Sciatic nerve (tissue), 2 donors: ENCODE measurements at places on chromosomes 3 and 15.

GRCh38 chr15:42155546-42156242, 742 bp downstream of the PLA2G4F start:
- peak; percentile 37 for DNase-seq

DNA sequence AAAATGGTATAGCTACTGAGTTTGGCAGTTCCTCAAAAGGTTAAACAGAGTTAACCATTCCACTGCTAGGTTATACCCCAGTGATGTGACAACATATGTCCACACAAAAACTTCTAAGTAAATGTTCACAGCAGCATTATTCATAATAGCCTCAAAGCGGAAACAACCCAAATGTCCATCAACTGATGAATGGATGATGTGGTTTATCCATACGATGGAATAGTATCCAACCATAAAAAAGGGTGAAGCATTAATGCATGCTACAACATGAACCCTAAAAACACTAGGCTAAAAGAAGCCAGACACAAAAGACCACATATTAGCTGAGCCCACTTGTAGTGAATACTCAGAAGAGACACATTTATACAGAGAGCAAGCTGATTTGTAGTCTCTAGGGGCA, 9.0 kb downstream of the XXYLT1 start:
- DNase-seq: no peak

- no peak for DNase-seq
Measured at GRCh38 chr3:138594935-138595610, 1.0 kb upstream of the CEP70 start.

DNA sequence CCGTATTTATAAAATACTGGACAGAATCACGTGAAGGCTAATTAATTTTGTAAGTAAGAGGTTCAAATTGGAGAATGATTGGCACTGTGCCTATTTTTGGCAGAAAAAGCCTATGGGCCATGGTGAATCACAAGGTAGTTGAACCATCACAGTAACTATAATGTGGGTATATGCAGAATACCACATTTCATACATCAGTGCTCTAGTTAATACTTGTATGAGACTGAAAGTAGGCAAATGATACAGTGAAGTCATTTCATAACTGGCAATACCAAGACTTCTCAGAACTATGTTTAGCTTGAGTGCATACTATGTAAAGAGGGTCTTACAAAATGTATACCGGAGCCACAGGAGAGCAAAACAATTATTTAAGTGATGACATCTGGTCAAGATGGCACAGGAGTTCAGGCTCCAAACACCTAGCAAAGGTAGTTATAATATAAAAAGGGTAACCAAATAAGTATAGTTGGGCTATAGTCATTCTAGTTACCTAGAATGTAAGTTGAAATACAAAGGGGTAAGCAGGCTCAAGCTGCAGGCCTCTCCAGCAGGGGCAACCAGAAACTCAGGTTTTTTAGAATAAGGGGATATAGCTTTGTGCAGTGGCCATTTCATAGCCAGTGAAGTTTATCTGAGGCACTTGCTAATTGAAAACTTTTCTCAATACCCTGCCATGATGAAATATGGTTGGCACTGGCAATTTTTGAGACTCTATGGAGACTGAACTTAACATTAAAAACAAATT, 19.1 kb downstream of the GPR160 start:
- DNase-seq: no peak

DNA sequence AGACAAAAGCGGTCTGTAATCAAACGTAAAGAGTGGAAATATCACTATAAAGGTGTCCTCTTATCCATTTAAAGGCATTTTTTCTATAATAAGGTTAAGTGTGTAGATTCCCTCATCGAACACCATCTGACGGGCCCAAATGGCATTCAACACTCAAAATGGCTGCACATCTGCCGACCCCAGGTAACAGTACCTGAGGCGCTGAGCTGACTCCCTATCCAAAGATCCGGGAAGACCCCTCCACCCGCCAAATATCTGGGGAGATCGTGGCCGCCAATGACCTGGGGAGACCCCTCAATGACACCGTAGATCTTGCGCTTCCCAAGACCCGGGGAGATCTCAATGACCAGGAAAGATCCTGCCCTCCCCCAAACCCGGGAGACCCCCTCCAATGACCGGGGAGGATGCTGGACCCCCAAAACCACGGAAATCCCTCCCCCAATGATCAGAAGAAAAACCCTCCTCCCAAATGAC, 476 bp downstream of the IP6K2 start:
- no peak for DNase-seq

DNA sequence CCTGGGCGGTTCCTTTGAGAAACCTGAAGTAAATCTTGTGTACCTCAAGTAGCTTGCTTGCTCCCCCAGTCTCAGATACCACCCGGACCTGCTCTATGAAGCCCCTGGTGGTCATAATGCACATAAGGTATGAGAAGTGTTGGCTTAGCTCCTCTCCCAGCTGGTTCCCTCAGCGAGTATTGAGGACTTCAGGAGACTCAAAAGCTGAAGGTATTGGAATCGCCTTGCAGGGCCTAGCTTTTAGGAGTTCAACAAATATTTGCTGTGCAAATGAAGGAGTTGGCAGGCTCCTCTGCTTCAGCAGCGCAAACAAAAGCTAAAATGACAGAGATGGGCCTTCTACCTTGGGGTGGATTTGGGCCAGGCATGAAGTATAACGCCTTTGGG, 1.7 kb downstream of the CMTM8 start:
- DNase-seq: no peak

- DNase-seq: no peak
Measured at GRCh38 chr3:35970793-35971192, 331.5 kb downstream of the ARPP21 start.

- DNase-seq: peak; percentile 45
Measured at GRCh38 chr15:78396186-78396814, 41.7 kb upstream of the IREB2 start.

- DNase-seq: no peak
Measured at GRCh38 chr3:16486951-16487480, 26.5 kb downstream of the RFTN1 start.

DNA sequence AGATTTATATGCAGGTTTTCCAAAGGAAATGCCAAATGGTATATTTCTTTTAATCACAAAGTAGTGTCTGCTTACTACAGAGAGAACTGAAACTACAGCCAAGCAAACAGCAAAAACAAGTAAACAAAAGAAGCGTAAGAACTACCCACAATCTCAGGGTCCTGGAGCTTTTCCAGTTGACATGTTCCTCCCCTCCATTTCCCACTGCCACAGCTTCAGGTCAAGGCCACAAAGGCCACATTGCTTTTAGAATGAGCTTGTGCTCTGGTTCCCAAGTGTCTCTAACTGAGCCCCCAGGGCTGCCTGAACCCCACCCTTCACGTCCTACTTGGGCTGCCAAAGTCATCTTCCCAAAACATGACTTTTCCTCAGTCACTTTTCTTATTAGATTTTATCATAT, 24.1 kb downstream of the CTDSPL start:
- DNase-seq: no peak

DNA sequence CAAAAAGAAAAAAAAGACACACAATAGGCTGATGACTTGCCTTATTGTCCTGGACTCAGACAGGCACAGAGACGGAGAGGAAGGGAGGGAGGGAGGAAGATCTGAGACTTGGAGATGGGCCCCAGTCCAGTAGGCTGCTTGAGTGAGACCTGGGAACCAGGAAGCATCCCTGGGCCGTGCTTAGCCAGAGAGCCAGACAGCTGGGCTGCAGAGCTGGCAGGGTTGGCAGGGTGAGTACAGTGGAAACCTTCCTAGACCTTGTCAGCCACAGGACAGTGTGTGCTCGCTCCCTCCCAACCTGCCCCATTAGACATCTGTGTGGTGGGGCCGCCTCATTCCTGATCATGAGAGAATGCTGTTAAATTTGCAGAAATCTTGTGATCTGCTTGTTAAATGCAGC, 107.9 kb upstream of the ALDH1A3 start:
- DNase-seq: peak; percentile 43

GRCh38 chr3:133209871-133210550, 171.8 kb downstream of the TMEM108 start:
- no peak for DNase-seq

DNA sequence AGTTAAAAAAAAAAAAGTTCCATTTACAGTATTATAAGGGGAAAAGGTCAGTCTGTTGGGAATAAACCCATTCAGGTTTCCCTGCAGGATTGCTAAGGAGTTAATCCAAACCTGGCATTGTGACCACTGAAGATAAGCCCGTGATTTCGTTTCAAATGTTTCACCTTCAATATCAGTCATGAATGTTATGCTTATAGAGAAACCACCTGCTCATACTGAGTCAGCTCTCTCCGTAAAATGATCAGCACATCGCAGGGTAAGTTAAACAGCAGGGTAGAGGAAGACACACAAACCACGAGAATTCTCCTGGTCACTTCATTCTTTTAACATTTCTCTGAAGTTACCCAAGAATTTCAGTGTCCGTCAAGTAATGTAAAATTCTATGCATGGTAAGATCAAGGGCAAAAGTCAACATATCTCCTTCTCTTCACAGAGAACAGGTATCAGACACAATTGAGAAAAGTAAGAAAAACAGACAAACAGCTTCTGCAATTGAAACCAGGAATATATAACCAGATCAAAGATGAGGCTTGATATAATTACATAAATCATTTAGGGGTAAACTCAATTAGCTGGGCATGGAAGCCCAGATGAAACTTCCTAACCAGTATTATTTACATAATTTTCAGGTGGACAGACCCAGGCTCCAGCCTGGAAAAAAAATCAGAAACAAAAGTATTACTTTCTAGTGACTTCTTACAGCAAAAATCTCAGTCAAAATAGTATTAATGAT, 67.6 kb upstream of the ARHGEF3 start:
- DNase-seq: no peak

GRCh38 chr15:67085818-67086636, 20.6 kb downstream of the SMAD3 start:
- DNase-seq: no peak

DNA sequence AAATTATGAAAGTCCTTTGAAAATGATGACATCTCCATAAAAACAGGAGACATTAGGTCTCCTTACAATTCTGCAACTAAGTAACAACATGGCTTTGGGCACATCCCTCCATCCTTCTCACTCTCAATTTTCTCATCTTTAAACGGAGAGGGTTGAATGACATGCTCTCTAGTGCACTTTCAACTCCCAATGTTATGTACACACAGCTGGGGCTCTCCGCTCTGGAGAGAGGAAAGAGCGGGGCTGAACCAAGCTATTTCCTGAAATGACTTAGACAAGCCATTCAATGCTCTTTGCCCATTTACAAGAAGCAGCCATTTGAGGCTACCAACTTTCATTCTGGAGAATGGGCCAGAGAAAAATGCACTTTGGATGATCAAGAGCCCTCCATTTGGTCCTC, 144.2 kb upstream of the BNIP2 start:
- DNase-seq: no peak

DNA sequence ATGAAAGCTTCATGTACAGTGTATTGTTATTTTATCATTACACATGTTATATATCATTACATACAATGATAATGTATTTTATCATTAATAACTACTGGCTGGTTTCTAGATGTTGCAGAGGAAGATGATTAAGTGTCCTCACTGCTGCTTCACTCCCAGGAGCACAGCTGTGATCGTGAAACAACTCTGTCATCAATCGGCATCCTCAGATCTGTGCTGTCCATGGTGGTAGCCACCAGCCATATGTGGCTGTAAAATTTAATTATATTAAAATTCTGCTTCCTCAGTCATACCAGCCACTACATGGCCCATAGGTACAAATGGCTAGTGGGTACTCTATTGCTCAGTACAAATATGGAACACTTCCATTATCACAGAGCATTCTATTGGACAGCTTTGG, 379.4 kb upstream of the CFAP20DC start:
- DNase-seq: no peak

- DNase-seq: no peak
Measured at GRCh38 chr15:63551400-63551799, 45.8 kb upstream of the FBXL22 start.

DNA sequence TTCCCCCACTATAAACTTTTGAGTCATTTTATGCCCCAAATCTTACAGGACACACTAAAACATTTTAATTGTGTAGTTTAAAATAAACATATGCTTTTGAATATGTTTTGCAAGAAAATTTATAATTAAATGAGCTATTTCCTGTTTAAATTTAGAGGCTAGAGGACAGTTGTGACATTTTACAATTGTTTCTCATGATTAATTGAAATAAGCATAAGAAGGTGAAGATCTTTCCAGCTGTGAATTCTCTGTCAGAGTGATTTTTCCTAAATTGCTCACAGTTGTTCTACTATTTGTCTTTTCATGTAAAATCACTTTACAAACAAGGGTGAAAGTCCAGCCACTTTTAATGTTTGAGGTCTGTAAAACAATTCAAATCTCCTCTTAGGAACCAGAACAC, 892.3 kb downstream of the CADM2 start:
- DNase-seq: no peak

GRCh38 chr3:146974001-146974400, 368.9 kb upstream of the PLSCR5 start:
- no peak for DNase-seq

DNA sequence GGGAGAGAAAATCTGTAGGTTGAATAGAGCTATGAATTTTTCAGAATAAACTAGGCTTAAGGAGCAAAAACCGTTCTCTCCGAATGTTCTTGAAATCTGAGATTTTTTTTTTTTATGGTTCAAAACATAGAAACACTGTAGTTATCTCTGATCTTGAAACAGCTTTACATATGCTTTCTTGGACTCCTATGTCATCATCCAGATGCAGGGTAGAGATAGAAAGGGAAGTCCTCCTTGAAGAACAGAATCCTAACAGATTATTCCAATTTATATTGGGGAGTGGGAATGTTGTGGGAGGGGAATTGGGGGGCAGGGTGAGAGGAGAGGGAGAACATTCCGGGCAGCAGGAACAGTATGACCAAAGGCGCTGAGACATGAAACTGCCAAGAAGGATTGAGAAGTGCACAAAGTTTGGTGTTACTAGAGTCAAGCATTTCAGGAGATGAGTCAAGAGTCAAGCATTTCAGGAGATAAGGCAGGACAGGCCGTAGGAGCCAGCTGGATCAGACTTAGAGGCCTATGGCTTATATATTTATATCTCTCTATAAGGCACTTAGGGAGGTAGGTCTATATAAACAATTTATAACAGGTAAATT, 21.9 kb upstream of the ST3GAL6 start:
- DNase-seq: no peak

DNA sequence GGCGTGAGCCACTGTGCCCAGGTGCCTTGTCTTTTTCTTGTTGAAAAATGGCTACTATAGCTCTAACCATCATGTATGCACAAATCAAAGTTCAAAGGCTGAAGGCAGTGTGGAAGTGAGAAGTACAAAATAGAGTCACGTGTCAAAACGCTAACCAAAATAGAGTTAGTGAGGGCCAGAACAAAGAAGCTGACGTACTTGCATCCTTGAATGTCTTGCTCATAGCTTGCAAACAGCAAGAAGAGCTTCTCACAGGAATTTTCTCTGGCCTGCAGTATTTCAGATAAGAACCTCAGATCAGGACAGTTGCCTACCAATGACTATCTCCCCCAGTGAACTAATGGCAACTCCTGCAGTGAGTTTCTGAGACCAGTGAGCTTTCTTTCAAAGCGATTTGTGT, 713.5 kb downstream of the GRM7 start:
- no peak for DNase-seq

DNA sequence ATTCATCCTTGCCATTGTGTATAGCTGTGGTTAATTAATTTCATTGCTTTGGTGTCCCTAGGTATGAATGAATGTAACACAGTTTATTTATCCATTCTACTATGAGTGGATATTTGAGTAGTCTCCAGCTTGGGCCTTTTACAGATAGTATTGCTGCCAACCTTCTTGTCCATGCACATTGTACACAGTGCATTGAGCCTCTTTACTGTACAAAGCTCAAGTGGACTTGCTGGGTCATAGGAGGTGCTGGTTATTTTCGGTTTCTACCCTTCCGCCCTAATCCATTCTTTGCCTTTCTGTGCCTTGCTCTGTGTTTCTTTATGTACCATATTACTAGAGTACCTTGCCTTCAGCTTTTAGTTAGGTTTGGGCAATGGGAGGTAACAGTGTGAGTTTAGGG, 60.7 kb downstream of the DUT start:
- no peak for DNase-seq
